Stimulated activated CD4-positive, alpha-beta T cell treated with anti-CD3 and anti-CD28 coated beads, Interleukin-4, amount 100 ng/mL, for 24 hours (primary cell): ENCODE measurements at places on chromosomes 7 and 10.

GRCh38 chr10:125092564-125093031 is 67.8 kb downstream of the CTBP2 start:
- no peak for DNase-seq

DNA sequence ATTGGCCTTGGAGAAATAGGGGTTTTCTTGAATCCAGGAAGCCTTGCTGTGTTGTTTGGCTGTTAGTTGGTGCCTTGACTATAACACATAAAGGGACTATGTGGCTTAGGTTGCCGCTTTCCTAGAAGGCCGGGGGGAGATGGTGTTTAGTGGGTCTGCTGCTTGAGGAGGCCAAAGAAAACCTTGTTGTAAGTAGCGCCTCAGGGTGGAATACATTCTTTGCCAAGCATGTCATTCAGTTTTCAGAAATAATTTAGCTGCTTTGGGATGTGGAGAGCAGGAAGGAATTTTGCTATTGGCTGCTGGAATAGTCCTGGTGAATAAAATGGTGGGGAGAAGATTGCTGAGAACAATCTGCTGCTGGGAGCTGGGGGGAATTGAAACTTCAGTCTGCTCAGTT is 132.9 kb upstream of the WNT16 start:
- DNase-seq = no peak

DNA sequence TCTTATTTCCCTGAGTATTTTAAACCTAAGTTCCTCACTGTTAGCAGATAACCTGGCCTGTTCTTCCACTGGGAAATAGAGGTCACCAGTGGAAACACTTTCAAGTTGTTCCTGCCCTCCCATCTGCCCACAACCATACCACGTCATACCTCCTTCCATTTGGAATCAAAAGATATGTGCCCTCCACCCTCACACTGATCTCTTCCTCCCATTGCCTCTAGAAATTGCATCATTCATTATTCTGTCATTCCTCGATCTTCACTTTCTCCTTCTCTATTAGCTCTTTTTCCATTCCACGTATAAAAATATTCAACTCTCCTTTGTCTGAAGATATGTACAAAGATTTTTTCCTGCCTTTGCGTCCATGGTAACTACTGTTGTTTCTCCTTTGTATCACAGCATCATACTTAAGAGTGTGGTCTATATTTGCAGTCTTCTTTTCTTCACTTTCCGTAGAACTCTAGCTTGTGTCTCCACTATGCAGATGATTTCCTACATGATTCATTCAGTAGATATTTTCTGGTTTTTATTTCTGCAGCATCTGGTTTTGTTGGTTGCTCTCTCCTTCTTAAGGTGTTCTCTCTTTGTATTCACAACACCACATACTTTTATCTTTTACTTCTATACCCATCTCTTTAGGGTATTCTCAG is 312.3 kb downstream of the REEP3 start:
- no peak for DNase-seq

DNA sequence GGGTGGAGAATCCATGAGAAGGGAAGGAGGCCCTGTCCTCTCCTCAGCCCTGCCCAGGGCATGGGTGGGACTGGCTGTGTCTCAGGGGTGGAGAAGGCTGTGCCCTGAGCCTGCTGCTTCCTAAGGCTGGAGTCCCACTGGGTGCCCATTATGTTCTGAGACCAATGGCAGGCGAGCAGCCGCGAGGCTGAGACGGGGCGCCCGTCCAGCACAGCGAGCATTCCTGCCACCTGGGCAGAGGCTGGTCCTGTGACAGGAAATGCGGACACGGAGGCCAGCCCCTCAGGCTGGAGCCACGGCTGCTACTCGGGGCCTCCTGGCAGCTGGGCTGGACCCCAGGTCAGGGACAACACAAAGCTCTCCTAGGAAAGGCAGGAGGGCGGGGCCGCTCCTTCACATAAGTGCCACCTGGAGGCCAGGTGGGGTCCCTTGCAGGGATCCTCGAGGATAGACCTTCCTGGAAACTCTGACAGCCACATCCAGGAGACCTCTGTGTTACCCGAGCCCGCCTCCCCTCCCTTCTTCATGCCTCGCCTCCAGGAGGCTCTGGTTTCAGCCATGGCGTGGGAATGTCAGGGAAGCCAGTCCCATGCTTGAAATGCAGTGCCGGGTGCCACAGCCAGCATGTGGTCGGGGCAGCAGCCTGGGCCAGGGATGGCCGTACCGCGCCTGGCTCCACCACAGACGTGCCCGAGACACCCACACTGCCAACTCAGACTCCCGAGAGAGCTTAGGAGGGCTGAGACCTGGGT is 173.9 kb downstream of the USP6NL start:
- DNase-seq = no peak

DNA sequence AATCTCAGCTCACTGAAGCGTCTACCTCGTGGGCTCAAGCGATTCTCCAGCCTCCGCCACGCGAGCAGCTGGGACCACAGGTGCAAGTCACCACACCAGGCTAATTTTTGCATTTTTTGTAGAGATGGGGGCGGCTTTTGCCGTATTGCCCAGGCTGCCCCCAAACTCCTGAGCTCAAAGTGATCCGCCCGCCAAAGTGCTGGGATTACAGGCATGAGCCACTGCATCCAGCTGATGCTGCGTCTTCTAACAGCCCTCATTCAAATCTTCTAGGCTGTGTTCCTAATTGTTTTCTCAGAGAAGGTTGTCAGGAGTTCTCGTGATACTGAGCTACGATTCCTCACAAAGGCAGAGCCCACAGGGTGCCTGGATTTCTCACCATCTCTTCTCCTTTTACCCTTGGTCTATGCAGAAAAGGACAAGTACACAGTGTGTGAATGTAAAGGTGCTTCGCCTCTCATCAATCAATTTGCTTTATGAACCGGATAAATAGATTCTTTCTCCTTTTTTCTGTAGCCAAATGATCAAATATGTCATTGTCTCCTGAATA is 247.3 kb upstream of the PTN start:
- no peak for DNase-seq
